ENCODE measurements at places on chromosomes 5 and 9.

GRCh38 chr9:1238407-1238806 is 188.2 kb downstream of the DMRT2 start:
- no peak for DNase-seq

DNA sequence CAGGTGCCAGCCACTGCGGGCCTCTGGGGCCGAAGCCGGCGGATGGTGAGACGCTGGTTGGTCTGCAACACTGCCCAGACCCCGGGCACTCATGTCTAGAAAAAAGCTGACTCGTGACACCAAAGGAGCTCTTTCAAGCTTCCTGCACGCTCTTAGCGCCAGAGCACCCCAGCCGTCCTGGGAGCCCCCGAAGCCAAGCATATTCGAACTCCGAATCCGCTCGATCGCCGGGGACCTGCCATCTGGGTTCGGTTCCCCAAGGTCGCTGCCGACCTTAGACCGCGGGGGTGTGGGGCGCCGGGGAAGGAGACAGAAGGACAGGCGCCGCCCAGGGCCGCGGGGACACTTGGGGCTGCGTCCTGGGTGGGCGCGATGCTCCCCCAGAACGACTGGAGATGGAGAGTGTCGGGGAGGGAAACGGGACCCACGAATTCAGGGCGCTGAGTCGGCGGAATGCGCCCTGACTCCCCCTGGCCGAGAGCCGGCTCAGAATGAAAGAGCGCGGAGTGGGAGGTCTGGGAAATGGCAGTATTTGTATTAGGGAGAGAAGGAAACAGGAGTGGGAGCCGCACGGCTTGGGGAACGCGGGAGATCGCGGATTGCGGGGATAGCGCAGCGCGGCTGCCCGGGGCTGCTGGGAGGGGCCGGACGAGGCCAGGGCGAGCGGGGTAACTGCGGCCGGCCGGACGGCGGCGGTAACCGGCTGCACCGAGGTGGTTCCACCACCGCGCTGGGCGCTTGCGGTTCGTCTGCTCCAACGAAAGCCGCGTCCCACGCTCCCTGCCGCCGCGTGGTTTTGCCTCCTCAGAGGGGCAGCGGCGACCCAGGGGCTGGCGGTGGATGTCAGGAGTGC is 20.1 kb upstream of the MARCHF6 start:
- no peak for DNase-seq

GRCh38 chr5:151106043-151106442 is 25.2 kb upstream of the TNIP1 start:
- no peak for DNase-seq

DNA sequence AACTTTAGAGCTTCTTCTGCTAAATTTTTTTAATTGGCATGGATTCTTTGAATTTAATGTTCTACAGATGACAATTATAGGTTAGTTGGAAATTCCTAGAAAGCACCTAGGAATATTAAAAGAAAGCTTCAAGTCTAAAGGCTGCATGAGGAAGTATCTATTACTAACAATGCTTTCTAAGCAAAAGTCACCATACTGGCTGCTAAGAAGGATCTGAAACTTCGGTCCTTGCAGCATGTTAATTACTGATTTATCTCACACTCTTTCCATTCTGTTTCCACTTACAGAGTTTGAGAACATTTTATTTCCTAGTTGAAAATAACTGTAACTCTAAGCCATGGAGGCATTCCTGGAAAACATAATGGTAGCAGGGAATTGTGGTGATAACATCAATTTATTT is 8.4 kb downstream of the SEMA6A start:
- DNase-seq = no peak

GRCh38 chr5:138737494-138738265 is 15.5 kb upstream of the CTNNA1 start:
- no peak for DNase-seq

- no peak for DNase-seq
Measured at GRCh38 chr9:95171596-95171995, 145.9 kb downstream of the FANCC start.

- DNase-seq = no peak
Measured at GRCh38 chr5:77645995-77646639, 7.6 kb upstream of the OTP start.

- DNase-seq = peak; percentile 67
Measured at GRCh38 chr5:129094087-129094923, at the start of gene ISOC1. ISOC1 (plus strand) TSS chr5:129094749; CDS start chr5:129094767, 18 bp downstream.

- DNase-seq = peak; percentile 12
Measured at GRCh38 chr9:12702160-12702758, 9.1 kb downstream of the TYRP1 start.

DNA sequence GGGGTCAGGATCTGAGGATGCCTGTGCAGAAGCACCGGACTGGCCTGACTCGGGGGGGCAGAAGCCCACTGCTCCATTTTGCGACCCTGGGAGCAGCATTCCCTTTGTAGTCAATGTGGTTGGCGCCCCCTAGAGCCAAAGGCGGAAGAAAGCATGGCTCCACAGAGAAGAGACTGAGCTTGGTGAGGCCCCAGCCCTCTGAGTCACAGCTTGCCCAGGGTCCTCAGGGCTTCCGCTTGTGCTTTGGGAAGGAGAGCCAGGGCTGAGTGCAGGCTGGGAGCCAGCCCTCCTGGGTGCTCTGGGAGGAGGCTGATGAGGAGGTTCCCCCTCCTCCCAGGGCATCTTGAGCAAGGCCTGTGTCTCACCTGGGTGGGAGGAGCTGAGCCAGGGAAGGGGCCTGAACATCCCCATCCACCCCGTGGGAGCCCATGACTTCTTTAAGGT is 5.5 kb upstream of the AQP3 start:
- DNase-seq = peak; percentile 34

- no peak for DNase-seq
Measured at GRCh38 chr9:14214065-14214684, 99.8 kb downstream of the NFIB start.

GRCh38 chr5:78353520-78353919 is 6.9 kb upstream of the SCAMP1 start:
- no peak for DNase-seq

- DNase-seq = no peak
Measured at GRCh38 chr5:38639377-38640358, 83.2 kb upstream of the LIFR start.

DNA sequence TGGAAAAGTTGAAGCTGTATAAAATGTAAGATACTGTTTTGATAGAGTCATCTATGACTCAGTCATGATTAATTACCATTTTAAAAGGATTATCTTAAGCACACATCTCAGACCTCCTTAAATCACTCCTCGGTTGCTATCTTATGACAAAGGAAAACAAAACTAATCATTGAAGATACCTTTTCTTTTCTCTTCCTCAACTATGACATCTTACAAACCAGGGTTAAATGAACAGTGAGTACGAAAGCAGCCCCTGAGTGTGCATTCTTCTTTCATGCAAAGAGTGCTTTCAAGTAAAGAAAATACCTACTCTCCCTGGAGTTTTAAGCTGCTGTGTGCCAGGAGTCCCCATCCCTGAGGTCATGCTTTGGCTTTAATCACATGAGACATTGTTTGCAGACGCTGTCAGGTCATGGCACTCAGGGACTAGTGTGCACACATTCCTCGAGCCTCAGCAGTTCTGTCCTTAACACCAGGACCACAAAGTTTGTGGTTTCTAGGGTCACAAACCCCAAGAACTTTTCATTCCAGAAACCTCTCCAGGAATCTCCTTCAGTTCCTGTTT is 86.7 kb upstream of the ICE1 start:
- DNase-seq = no peak

GRCh38 chr5:83721953-83722901 is 1.6 kb upstream of the HAPLN1 start:
- DNase-seq = peak; percentile 69

GRCh38 chr9:20197976-20198685 is 409.3 kb upstream of the SLC24A2 start:
- no peak for DNase-seq

DNA sequence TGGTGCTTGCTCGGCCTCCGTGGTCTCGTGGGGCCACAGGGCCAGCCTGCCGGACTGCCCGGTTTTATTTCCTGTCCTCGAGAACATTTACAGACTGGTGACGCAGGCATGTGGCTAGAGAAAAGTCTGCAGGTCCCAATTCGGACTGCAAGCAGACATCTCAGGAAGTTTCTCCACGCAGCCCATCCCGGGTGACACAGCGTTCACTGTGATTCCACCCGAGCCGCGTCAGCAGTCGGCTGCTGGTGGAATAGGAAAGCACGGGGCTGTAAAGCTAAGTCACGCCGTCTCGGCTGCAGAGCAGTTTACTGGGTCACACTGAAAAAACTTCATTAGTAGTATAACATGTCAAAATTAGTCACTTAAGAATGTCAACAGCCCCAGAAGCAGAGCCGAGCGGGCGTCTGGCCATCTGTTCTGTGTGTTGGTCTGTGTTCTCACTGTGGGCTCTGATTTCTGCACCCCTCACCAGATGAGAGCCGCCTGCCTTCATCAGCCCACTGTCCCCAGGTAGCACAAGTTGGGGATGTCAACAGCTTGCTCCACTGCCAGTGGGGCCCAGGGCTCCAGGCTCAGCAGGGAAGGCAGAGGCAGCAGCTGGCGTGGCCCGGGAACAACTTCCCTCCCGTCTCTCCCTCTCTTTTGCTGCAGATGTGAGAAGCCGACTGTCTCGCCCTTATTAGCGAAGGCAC is 363.7 kb downstream of the IRX2 start:
- no peak for DNase-seq

GRCh38 chr5:39892708-39893107 is 467.9 kb upstream of the DAB2 start:
- DNase-seq = no peak

- no peak for DNase-seq
Measured at GRCh38 chr9:106075960-106076327, 381.6 kb downstream of the TMEM38B start.

DNA sequence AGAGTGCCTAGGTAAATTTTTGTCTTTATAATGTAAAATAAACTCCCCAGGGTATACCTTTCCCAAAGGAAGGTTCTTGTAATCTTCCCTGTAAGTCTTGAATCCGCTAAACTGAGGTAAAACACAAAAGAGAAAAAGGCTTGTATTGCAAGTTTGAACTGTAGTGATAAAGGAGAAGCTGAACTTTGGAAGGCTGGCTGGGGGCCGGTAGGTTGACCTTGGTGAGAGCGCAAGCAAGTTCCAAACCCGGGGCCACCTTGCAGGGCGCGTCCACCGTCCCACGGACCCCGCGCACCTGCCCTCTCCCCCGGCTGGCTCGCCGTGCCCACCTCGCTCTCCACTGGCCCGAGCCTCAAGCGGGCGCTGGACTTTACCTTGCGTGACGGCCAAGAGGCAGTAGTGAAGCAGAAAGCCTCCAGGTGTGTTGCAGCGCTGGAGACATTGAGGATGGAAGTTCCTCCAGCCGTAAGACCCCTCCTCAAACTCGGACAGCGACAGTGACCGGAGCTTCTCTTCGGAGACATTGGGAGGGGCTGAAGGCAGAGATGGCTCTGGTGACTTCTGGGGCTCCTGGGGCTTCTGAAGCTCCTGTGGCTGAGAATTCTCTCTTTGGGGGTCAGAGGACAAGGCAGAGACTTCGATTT is 428 bp downstream of the SLCO4C1 start:
- DNase-seq = no peak

DNA sequence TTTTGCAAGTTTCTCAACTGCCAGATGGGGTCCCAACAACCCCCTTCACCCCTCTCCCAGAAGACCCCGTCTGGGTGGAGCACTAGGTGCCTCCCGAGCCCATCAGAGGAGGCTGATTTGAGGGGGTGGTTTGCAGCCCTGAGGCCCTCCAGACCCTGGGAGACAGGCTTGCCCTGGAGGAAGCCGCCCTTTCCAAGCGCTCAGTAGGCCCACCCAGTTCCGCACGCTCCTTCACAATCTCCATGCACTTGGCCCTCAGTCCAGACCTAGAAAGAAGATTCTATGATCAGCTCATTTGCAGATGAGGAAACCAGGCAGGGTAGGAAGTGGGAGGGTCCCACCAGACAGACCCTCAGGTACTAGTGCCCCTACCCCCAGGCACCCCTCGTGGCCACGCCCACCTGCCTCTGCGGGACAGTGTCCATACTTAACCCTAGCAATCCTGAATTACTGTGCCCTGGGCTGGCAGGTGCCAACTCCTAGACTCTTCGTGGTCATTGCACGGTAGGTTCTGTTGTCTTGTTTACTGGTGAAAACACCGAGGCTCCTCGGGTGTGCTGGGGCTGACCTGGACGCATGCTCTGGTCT is 22.3 kb downstream of the OR2V1 start:
- no peak for DNase-seq

DNA sequence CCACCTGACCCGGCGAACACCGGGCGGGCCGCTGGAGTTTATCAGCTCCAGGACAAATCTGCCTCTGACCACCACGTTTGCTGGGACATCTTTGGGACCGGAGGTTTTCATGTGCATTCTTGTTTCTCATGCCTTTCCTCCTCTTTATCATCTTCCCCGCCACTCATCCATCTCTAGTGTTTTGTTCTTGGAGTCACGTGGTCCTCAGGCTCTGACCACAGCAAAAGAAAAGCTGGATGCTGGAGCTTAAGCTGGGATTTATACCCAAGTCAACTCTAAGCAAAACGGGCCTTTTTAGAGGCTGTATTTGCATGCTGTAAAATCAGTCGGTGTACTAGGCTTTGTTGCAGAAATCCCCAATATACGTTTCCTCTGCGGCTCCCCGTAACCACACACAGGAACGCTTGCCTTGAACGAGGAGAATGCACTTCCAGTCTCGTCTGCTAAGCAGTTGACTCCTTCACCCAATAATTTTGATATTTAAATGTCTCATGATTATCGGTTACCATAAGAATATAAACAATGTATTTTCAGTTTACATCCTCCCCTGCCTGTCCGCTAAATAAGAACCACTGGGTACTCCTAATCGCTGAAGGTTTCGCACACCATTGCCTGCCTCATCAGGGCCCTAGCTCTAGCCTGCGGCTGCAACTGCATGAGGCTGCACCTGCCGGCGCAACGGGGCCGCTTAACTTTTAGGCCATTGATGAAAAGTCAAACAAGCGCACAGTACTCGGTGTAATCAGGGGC is 560 bp upstream of the NDUFS6 start:
- peak; percentile 62 for DNase-seq

- DNase-seq = no peak
Measured at GRCh38 chr9:90816690-90817089, 15.1 kb downstream of the SYK start.

- DNase-seq = no peak
Measured at GRCh38 chr9:126606483-126606870, 7.3 kb upstream of the LMX1B start.

- DNase-seq = no peak
Measured at GRCh38 chr5:16510098-16510497, 44.5 kb upstream of the ZNF622 start.

GRCh38 chr9:21607576-21607975 is 125.5 kb upstream of the IFNE start:
- no peak for DNase-seq

DNA sequence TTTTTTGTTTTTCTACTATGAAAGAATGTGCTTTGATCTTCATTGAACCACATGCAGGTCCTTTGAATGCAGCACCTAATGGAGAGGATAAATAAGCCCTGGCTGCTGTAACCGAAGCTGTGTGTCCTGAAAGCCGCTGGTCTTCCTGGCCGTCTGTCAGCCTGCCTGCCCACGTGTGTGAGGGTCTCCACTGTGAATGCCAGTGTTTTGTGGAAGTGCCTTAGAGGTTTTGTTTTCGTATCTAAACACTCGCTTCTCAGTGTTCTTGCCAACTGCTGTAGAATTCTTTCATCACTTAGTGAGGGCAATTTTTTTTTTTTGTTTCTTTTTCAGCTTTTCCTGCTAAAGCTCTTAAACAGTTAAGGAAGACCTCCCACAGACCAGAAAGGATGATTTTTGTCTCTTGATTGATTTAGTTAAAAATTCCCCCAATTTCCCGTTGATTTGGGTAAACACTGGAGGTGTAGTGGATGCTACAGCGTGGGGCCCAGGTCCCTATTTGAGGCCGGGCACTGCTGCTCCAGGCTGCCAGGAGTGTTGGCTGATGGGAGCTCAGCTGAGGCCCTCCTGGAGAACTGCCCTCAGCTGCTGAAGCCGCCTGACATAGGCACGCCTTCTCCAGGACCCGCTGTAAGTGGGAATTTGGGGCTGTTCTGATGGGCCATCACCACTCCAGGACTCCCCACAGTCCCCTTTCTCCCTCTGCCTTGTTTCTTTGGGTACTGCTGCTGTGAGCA is 29.2 kb upstream of the PTCH1 start:
- no peak for DNase-seq
